H1 (cell line): ENCODE measurements at places on chromosomes 2 and 18. TPM values are rescaled to one million over a fixed set of nuclear protein-coding genes. Genes with fewer than 3 reads are reported as not detected.

DNA sequence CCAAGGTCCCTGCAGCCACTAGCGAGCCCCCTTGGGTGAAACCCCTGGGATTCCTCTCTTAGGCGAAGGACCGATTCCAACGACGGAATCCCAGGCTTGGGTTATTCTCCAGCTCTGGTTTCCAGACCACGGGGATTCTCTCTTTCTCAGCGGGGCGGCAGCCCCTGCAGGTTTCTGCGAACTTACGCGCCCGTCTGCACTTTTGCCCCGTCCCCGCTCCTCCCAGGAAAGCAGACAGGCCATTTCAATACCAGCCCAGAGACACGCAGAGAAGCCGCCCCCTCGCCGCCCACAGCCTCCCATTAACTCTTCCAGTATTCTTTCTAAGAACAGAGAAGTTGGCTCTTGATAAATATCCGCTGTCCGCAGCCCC is 1.2 kb downstream of the CBLN2 start:
- no peaks in the 10 kb centered on the region for H3K4me1 ChIP-seq
- H3K36me3 ChIP-seq, result no peaks in the 10 kb centered on the region
- no peak overlapping the region for H3K27ac ChIP-seq
- no peak for DNase-seq
- H3K4me3 ChIP-seq, result no peak overlapping the region

DNA sequence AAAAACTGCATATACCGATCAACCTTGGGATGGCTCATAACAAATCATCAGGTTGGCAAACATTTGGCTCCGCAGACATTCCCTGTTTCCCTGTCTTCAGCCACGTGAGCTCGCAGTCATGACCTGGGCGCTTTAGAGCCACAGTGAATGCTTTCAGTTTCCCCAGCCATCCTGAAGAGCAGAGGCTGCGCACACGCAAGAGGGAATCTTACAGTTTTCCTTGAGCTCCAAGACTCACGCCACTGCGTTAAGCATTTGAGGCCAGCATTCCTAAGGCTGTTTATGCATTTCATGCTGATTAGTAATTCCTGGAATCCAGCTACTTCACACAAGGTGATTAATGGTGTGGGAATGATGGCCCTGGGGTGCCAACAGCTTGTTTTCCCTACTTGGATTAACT is 95.1 kb downstream of the MTCL1 start:
- peak overlapping the region; percentile 15; the same call in 1 of the 2 replicates for H3K27ac ChIP-seq
- peaks cover 9% of the 10 kb centered on the region; the same call in 1 of the 2 replicates for H3K4me1 ChIP-seq
- no peaks in the 10 kb centered on the region for H3K27me3 ChIP-seq
- no peak overlapping the region for H3K4me3 ChIP-seq
- no peak for DNase-seq
- no peaks in the 10 kb centered on the region; the same call in 1 of the 2 replicates for H3K36me3 ChIP-seq

- no peak for DNase-seq
- no peak overlapping the region for H3K27ac ChIP-seq
- no peak overlapping the region for H3K4me3 ChIP-seq
Observed at GRCh38 chr2:203469546-203469945, 65.6 kb downstream of the RAPH1 start.

DNA sequence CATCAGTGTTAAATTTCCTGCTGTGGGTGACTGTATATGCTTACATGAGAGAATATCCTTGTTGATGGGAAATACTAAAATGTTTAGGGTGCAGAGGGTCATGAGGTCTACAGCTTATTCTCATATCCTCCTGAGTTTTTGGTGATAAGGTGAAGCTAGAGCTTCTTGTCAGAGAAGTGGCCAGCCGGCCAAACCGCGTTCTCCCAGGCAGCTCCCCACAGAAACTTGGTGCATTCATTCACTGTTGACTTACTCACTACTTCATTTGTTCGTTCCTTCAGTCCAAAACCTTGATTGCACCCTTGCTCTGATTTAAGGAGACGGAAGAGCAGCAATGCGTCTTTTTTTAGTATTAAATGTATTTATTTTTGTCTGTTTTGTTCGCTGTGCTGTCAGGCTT is 8.7 kb downstream of the SNED1 start:
- H3K4me3 ChIP-seq, result no peak overlapping the region
- H3K36me3 ChIP-seq, result no peaks in the 10 kb centered on the region
- peaks cover 19% of the 10 kb centered on the region for H3K4me1 ChIP-seq
- no peak overlapping the region for H3K27ac ChIP-seq
- no peak for DNase-seq

- no peaks in the 10 kb centered on the region for H3K27me3 ChIP-seq
- H3K36me3 ChIP-seq, result no peaks in the 10 kb centered on the region
- DNase-seq, result no peak
- H3K4me3 ChIP-seq, result no peak overlapping the region
Observed at GRCh38 chr2:188870289-188870688, 103.9 kb upstream of the COL3A1 start.

DNA sequence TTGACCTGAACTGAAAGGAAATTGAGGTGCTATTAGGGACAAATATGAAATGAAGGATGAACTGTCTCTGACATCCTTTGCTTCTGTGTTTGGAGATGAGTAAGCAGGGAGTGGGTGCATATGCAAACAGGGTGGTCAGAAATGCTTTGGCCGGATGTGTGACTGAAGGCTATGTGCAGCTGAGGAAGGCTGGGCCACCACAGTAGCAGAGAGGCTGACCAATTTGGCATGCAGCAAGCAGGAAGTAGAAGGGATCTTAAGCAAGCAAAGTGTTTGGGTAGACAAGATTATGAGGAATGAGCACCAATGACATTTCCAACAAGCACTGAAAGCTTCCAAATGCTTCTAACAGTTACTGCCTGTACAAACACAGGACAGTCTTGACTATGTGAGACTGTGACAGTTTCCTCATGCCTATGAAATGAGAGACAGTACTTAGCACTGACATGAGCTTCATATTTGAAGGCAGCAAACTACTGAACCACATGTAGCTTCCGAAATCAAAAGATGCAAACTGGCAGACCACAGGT is 3.3 kb upstream of the ACTR3 start:
- H3K27me3 ChIP-seq, result no peaks in the 10 kb centered on the region
- H3K4me3 ChIP-seq, result no peak overlapping the region
- H3K4me1 ChIP-seq, result peaks cover 5% of the 10 kb centered on the region; the same call in 1 of the 2 replicates
- no peak overlapping the region for H3K27ac ChIP-seq
- no peak for DNase-seq
- H3K36me3 ChIP-seq, result no peaks in the 10 kb centered on the region

DNA sequence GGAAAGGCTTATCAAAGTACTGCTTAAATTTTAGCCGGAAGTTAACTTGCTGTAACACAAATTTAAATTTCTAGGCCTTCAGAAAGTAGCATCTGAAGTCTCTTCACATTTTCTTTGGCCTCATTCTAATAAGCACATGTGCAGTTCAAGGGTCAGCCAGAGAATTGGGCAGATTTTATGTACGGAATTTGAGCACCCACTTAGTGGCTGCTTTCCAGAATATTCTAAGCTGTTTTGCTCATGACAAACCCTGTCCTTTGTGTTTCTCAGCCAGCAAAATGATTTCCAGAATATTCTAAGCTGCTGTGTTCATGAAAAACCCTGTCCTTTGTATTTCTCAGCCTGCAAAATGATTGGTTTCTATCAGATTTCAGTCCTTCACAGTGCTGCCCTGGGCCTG is 225.0 kb upstream of the DOK6 start:
- H3K4me3 ChIP-seq, result no peak overlapping the region
- H3K4me1 ChIP-seq, result no peaks in the 10 kb centered on the region
- no peaks in the 10 kb centered on the region for H3K36me3 ChIP-seq
- H3K27me3 ChIP-seq, result no peaks in the 10 kb centered on the region
- DNase-seq, result no peak

DNA sequence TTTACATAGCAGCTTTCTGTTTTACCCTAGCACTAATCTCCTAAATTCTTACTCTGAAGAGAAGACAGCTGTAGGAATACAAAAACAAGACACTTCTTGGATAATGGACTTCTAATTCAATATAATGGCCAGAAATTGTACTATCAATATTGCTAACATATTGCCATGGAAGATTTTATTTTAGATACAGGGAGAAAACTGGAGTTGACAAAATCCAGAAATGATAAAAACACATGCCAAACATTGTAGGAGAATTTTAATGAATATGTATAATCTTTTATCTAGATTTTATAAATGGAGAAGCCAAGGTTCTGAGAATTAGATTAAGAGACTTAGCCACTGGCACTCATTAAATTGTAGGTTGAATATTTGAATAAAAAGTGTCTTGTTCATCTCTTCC is 1838.8 kb upstream of the LRRTM1 start:
- H3K27me3 ChIP-seq, result no peaks in the 10 kb centered on the region
- no peaks in the 10 kb centered on the region for H3K36me3 ChIP-seq
- H3K4me3 ChIP-seq, result no peak overlapping the region
- DNase-seq, result no peak
- H3K27ac ChIP-seq, result no peak overlapping the region

EDAR gene
- not detected in 2 replicates for total RNA-seq

POTEE gene
- 0.30 and 0.34 TPM in 2 replicates for total RNA-seq

KATNAL2 gene
- total RNA-seq, result 8.8 and 15.2 TPM in 2 replicates

CNGA3 gene
- total RNA-seq, result not detected in 2 replicates

MTCL1 gene
- total RNA-seq, result 60.8 and 62.0 TPM in 2 replicates

GULP1 gene
- total RNA-seq, result 130 and 139 TPM in 2 replicates

PRKAG3 gene
- not detected in 2 replicates for total RNA-seq

KCNJ13 gene
- total RNA-seq, result not detected in 2 replicates
